ENCODE measurements at places on chromosomes 16 and 17. TPM values are rescaled to one million over a fixed set of nuclear protein-coding genes. Genes with fewer than 3 reads are reported as not detected.

- H3K4me3 ChIP-seq: peak overlapping the region; percentile 76
- H3K27me3 ChIP-seq: no peaks in the 10 kb centered on the region
- H3K27ac ChIP-seq: peak overlapping the region; percentile 42
- H3K36me3 ChIP-seq: no peaks in the 10 kb centered on the region
- peaks cover 23% of the 10 kb centered on the region for H3K4me1 ChIP-seq
These were observed 7.6 kb downstream of the MYO1C start for GRCh38 chr17:1484676-1485422.

DNA sequence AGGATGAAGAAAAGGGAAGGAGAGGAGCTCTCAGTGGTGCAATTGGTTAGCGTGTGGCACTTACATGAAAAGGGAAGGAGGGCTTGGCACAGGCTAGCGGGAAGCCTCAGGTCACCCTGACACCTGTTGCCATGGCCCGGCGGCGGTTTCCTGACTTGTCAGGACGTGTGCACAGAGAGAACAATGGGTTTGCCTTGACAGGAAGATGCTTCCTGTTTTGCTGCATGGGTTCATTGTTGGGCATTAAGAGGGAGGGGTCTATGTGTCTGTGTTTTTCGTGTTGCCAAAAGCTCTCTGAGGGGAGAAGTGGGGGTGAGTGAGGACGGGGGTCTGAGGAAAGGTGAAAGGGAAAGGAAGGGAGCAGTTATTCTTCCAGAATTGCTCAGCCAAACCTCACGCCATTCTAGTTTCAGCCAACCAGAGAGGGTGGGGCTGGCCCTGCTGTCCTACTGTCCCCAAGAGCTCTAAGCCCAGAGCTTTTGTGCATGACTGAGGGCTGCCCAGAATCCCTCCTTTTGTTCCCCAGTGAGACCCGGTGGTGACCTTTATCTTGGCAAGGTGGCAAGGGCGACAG lies 17.1 kb upstream of the CCR7 start:
- DNase-seq: peak; percentile 61
- H3K4me3 ChIP-seq: peak overlapping the region; percentile 84
- peak overlapping the region; percentile 86 for H3K27ac ChIP-seq
- H3K36me3 ChIP-seq: peaks cover 33% of the 10 kb centered on the region
- H3K27me3 ChIP-seq: no peaks in the 10 kb centered on the region

DNA sequence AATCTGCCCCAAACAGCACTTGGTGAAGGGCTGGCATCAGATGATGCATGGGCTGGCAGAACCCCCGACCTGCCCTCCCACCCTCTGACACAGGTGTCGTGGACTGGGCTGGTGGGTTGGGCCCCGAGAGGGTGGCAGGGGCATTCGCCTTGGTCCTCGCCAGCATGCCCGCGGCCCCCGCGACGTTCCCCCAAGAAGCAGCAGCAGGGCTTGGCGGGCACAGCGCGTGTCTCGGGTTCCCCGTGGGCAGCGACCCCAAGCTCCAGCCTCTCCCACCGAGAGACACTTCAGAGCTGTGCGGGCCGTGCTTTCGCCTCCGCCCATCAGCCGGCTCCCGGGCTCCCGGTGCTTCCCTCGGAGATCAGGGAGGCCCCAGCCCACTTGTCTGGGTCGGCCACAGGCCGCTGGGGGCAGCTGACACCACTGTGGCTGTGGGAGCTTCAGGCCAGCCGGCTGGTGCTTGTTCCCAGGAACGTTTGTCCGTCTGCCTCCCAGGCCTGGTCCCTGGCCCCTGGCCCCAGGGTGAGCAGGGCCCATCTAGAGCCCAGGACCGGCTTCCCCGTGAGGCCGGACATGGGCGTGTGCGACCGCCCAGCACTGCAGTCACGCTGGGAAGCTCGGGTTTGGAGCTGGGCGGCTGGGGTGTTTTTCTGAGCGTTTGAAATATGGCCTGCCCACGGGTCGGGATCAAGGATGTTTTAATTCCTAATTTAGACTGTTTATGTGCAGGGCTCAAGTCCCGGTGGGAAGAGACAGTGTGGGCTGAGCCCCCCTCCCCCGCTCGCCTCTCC lies 16.6 kb downstream of the CACNA1H start:
- no peak overlapping the region for H3K4me3 ChIP-seq
- DNase-seq: no peak

- H3K36me3 ChIP-seq: peaks cover 3% of the 10 kb centered on the region
- H3K27me3 ChIP-seq: no peaks in the 10 kb centered on the region
- H3K4me3 ChIP-seq: no peak overlapping the region
These were observed 6.6 kb downstream of the VAT1 start for GRCh38 chr17:43015579-43015978.

Gene SMPD3
- not detected for total RNA-seq

Gene TP53TG3C
- not detected for total RNA-seq

Gene SGCA
- total RNA-seq: 1.7 TPM

Gene CLEC3A
- total RNA-seq: not detected

DNA sequence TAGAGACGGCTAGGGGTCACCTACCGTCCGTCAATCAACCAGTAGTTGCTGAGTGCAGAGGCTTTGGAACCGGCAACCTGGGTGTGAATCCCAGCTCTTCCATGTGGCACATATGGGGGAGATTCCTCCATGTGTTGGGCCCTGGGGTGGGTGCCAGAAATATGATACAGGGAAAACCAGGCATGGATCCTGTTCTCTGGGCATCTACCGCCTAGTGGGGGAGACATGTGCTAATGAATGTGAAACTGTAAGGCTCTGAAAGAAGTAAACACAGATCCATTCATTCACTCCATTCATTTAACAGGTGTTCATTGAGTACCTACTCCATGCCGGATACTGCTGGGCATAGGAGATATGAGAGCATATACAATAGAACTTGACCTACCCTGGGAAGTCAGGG lies 39.5 kb upstream of the SDK2 start:
- H3K27ac ChIP-seq: no peak overlapping the region
- H3K4me1 ChIP-seq: no peaks in the 10 kb centered on the region
- H3K36me3 ChIP-seq: peaks cover 7% of the 10 kb centered on the region
- no peak overlapping the region for H3K4me3 ChIP-seq
- no peaks in the 10 kb centered on the region for H3K27me3 ChIP-seq

Gene PARD6A
- 9.2 TPM for total RNA-seq

Gene CD300LF
- not detected for total RNA-seq

Gene MYO15B
- total RNA-seq: 102 TPM

GRCh38 chr17:43530288-43531081 lies 15.7 kb downstream of the ETV4 start:
- H3K4me3 ChIP-seq: no peak overlapping the region
- no peaks in the 10 kb centered on the region for H3K4me1 ChIP-seq
- no peaks in the 10 kb centered on the region for H3K36me3 ChIP-seq
- DNase-seq: no peak
- no peaks in the 10 kb centered on the region for H3K27me3 ChIP-seq

- DNase-seq: peak; percentile 69
- H3K27ac ChIP-seq: peak overlapping the region; percentile 94
- no peaks in the 10 kb centered on the region for H3K36me3 ChIP-seq
- H3K4me1 ChIP-seq: peaks cover 73% of the 10 kb centered on the region
- peak overlapping the region; percentile 82 for H3K4me3 ChIP-seq
These were observed 28.8 kb downstream of the MSI2 start for GRCh38 chr17:57284984-57285646.

GRCh38 chr17:6699997-6700947 lies 12.9 kb downstream of the SLC13A5 start:
- H3K4me1 ChIP-seq: no peaks in the 10 kb centered on the region
- DNase-seq: no peak
- H3K27ac ChIP-seq: no peak overlapping the region
- H3K36me3 ChIP-seq: no peaks in the 10 kb centered on the region

DNA sequence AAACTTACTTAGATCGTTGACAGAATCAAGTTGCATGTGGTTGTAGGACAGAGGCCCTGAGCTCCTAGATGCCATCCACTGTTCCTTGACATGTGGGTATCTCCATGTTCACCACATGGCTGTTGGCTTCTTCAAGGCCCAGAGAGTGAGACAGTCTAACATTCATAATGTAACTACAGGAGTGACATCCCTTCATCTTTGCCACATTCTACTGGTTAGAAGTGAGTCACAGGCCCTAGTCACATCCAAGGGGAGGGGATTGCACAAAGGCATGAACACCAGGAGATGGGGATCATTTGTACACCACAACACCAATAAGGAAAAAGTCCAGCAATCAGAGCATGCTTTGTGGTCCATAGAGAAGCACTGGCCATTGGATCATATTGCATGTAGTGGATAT lies 56.6 kb downstream of the WSCD1 start:
- H3K27ac ChIP-seq: no peak overlapping the region
- no peaks in the 10 kb centered on the region for H3K36me3 ChIP-seq
- H3K4me3 ChIP-seq: no peak overlapping the region
- H3K4me1 ChIP-seq: no peaks in the 10 kb centered on the region

Gene CARD14
- total RNA-seq: not detected

Gene ADAP2
- total RNA-seq: 1.8 TPM

DNA sequence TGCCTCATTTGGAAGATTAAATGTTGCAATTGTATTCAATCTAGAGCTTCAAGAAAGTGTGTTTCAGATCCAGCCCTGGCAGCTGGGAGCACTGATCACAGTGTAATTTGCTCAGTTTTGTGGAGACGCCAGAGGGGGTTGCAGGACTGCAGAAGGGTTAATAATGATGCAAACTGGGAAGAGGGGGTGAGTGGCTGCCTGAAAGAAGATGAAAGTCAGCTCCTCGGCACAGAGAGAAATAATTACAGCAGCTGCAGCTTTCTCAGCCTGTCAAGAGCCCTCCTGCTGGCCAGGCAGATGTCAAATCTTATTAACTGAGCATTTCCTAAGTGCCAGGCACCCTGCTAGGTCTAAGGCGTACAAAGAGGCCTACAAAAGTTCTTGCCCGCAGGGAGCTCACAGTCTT lies 97.7 kb downstream of the ZNF18 start:
- H3K4me3 ChIP-seq: no peak overlapping the region
- peaks cover 8% of the 10 kb centered on the region for H3K27me3 ChIP-seq
- H3K36me3 ChIP-seq: no peaks in the 10 kb centered on the region
- H3K27ac ChIP-seq: no peak overlapping the region
- H3K4me1 ChIP-seq: no peaks in the 10 kb centered on the region

GRCh38 chr16:79163691-79164387 lies 436.7 kb downstream of the MAF start:
- no peak for DNase-seq
- H3K4me1 ChIP-seq: peaks cover 17% of the 10 kb centered on the region
- H3K4me3 ChIP-seq: peak overlapping the region; percentile 87
- no peaks in the 10 kb centered on the region for H3K27me3 ChIP-seq
- H3K27ac ChIP-seq: peak overlapping the region; percentile 83
- H3K36me3 ChIP-seq: peaks cover 4% of the 10 kb centered on the region

- H3K36me3 ChIP-seq: no peaks in the 10 kb centered on the region
- no peak overlapping the region for H3K27ac ChIP-seq
- DNase-seq: no peak
- no peaks in the 10 kb centered on the region for H3K27me3 ChIP-seq
- H3K4me1 ChIP-seq: peaks cover 47% of the 10 kb centered on the region
- peak overlapping the region; percentile 95 for H3K4me3 ChIP-seq
These were observed 1.6 kb upstream of the KIAA0513 start for GRCh38 chr16:85025781-85026653.

DNA sequence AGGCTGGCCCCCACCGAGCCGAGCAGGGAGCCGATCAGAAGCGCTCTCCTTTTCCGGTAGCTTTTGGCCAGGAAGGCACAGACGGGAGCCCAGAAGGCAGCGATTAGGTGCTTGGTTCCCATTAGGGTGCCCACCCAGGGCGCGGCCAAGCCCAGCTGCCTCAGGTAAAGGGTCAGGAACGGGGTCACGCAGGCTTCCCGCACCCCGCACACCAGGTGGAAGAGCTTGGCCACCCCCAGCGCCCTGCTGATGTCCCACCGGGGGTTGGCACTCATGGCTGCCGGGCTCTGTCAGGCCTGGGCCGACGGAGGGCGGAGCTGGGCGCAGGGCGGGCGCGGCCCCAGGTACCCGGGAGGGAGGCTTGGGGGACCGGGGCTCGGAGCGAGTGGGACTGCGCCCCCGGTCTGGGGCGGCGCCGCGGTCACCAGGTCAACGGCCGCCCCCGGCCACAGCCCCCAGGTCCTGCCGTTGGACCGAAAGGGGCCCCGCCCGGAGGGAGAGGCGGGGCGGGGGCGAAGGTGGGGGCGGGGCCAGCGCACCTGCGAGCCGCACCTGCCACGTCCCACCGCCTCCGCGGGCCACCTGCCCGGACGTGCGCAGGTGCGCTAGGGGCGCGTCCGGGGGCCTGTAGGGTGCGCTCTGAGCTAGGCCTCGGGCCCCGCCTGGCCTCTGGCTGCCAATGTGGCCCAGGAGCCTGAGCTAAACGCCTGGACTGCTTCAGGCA lies at the start of gene MFSD6L:
Gene MFSD6L, minus strand, starts transcription at position 520 of the 724 bp plus-strand sequence. Its CDS starts 245 bp downstream, at position 275.
- no peak within 1 kb of the TSS for H3K4me3 ChIP-seq
- H3K27ac ChIP-seq: no peak within 1 kb of the TSS
- H3K36me3 ChIP-seq: no peaks in the 10 kb centered on the region
- no peaks in the 10 kb centered on the region for H3K4me1 ChIP-seq
- DNase-seq: no peak

Gene TBC1D28
- total RNA-seq: not detected

Gene DGKE
- 34.6 TPM for total RNA-seq

DNA sequence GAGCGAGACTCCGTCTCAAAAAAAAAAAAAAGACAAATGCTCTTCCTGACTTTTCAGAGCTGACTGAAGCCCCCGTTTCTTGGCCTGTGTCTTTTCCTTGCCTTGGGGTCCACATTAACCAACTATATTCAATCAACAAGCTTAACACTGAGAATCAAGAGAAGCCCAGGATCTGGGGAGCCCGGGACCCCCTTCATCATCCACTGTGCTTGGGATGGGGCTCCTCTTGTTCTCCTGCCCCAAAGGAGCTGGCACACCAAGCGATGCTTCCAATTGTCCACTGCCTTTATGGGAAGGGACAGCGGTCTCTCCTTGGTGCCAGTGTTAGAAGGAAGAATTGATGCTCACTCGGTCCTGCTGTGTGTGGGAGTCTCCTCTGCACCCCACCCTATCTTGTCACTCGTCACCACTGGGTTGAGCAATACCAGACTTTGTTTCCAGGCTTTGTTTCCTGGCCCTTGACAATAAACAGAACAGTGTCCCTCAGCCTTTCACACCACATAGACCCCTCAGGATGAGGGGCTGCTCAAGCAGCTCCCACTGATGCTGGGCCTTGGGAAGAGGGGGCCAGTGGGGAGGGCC lies 146.7 kb downstream of the KCNJ12 start:
- no peaks in the 10 kb centered on the region for H3K36me3 ChIP-seq
- peaks cover 14% of the 10 kb centered on the region for H3K27me3 ChIP-seq
- no peak overlapping the region for H3K4me3 ChIP-seq
- DNase-seq: no peak
- H3K27ac ChIP-seq: no peak overlapping the region

GRCh38 chr17:64262198-64262999 lies 661 bp downstream of the TEX2 start:
- no peaks in the 10 kb centered on the region for H3K36me3 ChIP-seq
- peak overlapping the region; percentile 88 for H3K4me3 ChIP-seq
- peak overlapping the region; percentile 7 for H3K27ac ChIP-seq
- peak; percentile 65 for DNase-seq
- no peaks in the 10 kb centered on the region for H3K27me3 ChIP-seq
- H3K4me1 ChIP-seq: peaks cover 47% of the 10 kb centered on the region

Gene KRTAP4-1
- not detected for total RNA-seq

Measured in activated T-cell treated with anti-CD3 and anti-CD28 coated beads, Interleukin-2, amount 50 U/mL, for 72 hours (primary cell).